ENCODE measurements at places on chromosomes 2 and 18.

- DNase-seq, result no peak
Measured at GRCh38 chr2:72273384-72273783, 125.7 kb upstream of the CYP26B1 start.

DNA sequence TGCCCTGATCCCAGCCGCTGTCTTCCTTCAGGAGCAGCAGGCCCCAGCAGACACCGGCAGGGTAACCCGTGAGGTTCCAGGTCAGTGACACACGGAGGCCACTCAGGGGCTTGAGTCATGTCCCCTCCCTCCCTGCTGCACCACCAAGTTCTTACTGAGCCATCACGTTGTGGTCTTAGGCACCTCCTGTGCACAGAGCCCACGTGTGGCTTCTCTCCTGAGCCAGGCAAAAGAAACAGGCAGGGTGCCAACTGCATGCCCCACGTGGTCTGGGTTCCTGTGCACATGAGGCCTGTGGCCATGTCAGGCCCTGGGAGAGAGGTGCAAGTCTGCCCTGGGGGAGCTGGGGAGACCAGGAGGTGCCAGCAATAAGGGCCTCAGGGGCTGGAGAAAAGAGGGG lies 264.8 kb downstream of the KLHL29 start:
- DNase-seq, result no peak

- no peak for DNase-seq
Measured at GRCh38 chr18:26357960-26358359, 131.7 kb downstream of the TAF4B start.

GRCh38 chr2:219204425-219205164 lies 2.0 kb upstream of the ZFAND2B start:
- no peak for DNase-seq

DNA sequence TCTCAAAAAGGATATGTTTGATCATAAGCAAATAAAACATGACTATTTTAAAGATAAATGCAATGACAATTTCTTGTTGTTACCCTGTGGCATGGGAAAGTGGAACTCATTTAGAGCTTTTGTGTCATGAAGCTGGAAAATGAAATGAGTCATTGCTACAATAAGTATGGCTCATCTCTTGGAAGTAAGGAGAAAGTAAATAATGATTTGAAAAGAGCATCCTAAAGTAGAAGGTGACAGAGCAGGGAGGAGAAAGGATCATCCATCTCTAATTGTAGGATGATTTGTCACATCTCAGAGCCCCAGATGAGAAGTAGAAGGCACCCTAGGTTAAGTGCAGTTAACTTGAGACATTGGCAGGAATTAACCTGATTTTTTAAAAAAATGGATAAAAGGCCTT lies 200.5 kb downstream of the CPS1 start:
- no peak for DNase-seq

GRCh38 chr2:160402997-160403979 lies 90.3 kb downstream of the RBMS1 start:
- DNase-seq, result peak; percentile 78

DNA sequence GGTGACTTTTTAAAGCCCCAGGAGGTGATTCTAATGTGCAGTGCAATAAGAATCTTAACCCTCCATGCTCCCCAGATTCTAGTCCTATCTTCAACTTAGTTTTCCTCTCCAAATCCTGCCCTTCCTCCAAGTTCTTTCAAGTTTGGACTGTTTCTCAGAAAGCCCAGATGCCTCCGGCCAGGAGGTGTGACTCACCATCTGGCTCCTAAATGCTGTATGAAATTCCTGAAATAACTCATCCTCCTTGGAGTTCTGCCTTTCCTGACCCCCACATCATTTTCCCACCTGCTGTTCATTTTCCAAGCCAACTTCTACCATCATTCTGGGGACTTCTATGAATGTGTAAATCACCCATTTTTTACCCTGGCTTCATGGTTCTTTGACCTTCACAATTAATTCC lies 118.2 kb upstream of the NOL4 start:
- peak; percentile 63 for DNase-seq

- no peak for DNase-seq
Measured at GRCh38 chr2:237352279-237352845, 61.6 kb downstream of the COL6A3 start.

DNA sequence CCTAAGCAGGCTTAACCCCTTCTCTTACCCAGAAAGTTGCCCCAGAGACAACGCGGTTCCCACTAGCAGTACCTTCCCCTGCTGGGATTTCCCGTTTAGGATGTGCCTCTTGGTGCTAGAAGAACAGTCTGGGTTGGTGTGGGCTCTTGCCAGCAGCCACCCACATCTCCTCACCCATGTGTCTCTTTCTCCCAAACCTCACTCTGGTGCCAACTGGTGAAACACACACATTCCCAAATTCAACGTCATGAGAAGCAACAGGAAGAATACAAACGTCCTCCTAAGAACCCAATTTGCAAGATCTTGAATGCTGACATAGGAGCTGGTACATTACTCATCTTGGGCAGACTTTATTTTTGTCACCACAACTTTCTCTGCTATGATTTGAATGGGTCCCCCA lies 36.2 kb downstream of the DIPK1C start:
- DNase-seq, result no peak

- DNase-seq, result peak; percentile 59
Measured at GRCh38 chr2:12330916-12331315, 385.8 kb upstream of the TRIB2 start.

- DNase-seq, result peak; percentile 56
Measured at GRCh38 chr18:70322928-70323327, 34.1 kb downstream of the SOCS6 start.

GRCh38 chr2:215447056-215447455 lies 11.2 kb upstream of the FN1 start:
- DNase-seq, result no peak

DNA sequence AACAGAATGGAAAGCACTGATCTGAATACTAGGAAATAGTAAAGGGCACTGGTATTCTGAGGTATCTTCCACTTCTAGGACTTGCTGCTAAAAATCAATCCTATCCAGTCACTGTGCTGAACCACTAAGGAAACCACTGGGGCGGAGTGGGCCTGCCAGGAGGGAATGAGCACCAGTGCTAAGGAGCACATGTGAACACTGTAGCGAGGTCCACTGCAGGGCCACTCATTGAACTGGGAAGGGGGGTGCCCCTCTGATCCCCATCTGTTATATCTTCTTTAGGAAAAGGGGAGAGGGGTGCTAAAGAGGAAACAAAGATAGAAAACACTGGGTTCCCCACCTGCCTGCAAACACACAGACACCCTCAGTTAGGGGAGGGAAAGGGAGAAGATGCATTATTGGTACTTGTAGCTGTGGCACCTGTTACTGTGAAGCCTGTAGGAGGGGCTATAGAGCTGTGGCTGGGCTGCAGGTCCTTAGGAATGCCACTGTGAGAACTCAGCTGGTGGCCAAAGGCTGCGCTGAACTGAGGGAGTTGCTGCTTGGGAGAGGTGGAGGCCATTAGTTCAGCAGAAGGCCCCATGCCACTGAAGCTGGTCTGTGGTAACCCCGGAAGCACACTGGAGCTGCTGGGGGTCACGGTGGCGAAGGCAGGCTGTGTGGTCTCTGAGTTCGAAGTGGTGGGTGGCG lies 81.8 kb downstream of the INO80D start:
- no peak for DNase-seq

- no peak for DNase-seq
Measured at GRCh38 chr2:128710729-128711128, 392.1 kb upstream of the HS6ST1 start.

DNA sequence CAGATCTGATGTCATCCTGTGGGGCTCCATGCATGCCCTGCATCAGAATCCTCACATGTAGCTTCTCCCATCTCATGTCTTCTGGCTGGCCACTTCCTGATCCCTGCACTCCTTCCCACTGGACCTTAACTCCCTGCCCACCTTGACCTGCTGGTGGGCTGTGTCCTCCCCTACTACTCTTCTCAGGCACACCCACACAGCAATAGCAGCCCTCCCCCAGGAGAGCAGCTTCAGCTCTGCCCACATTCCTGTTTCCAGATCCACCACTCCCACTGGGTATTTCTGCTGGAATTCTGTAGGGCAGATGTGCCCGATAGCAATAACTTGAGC lies 137.0 kb upstream of the HS6ST1 start:
- no peak for DNase-seq

DNA sequence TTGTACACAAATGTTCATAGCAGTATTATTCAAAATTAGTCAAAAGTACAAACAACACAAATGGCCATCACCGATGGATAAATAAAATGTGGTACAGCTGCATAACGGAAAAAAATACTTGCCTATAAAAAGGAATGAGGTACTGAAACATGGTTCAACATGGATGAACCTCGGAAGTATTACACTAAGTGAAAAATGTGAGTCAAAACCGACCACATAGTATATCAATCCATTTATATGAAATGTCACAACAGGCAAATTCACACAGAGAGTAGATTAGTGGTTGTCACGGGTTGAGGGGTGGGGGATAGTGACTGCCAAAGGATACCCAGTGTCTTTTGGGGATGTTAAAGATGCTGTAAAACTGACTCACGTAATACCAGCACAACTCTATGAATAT lies 3.5 kb downstream of the SS18 start:
- no peak for DNase-seq

DNA sequence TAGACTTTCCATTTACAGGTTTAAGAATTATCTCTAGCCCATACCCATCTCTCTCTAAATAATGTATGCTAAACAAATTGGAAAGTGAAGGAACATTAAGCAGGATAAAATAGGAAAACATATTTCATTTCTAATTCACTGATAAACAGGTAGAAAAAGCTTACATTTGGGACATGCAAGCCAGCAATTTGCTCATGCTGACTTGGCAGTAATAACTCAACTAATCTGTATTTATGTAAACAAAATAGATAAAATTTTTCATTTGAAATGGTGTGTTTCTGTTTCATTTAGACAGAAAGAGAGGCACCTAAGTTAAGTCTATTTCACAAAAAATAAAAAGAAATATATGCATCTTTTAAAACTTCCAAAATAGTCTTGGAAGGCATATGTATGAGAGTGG lies 877.3 kb upstream of the LRRTM1 start:
- no peak for DNase-seq

DNA sequence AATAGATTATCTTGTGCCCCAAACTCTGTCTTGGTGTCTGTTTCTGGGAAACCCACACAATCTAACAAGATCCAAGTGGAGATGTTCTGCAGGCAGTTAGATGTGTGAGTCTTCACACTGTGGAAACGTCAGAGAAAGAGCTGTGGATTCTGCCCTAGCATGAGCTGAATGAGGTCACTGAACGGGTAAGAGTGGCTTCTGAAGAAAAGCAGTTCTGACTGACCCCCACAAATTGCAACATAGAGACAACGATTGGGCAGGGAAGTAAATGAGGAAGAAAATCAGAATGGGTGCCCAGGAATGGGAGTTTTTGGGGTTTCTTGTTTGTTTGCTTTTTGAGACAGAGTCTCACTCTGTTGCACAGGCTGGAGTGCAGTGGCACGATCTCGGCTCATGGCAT lies 12.9 kb upstream of the RPL37A start:
- no peak for DNase-seq

- no peak for DNase-seq
Measured at GRCh38 chr2:224121406-224122067, 82.5 kb upstream of the SERPINE2 start.

DNA sequence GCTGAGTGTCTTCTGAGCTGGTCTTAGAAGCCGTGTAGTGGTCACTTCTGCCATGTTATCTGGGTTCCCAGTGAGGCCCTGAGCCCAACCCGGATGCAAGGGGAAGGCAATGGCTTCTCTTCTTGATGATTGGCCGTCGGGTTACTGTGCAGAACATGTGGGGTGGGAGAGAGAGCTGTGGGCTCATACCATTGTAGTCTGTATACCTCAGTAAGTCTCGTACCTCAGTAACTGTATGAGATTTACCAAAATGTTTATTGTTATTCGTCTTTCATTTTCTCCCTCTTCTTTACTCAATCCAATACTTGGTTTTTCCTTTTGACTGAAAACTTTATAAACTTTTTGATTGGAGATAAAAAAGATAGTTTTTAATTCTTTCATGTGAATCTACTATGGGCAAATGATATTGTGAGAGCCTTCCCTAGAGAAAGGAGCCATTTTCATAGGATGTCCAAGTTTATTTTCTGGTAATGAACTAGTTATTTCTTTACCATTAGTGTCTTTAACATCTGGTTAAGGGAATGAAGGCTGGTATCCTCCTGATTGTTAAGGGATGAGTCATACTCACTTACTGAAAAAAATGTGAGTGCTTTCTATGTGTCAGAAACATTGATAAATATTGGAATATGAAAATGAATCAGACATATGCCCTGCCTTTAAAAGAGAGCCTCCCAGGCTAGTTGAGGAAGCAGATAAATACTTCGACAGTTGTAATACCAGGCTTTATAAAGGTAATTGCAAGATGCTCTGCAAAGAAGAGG lies 129.9 kb downstream of the PRPF40A start:
- DNase-seq, result peak; percentile 61

DNA sequence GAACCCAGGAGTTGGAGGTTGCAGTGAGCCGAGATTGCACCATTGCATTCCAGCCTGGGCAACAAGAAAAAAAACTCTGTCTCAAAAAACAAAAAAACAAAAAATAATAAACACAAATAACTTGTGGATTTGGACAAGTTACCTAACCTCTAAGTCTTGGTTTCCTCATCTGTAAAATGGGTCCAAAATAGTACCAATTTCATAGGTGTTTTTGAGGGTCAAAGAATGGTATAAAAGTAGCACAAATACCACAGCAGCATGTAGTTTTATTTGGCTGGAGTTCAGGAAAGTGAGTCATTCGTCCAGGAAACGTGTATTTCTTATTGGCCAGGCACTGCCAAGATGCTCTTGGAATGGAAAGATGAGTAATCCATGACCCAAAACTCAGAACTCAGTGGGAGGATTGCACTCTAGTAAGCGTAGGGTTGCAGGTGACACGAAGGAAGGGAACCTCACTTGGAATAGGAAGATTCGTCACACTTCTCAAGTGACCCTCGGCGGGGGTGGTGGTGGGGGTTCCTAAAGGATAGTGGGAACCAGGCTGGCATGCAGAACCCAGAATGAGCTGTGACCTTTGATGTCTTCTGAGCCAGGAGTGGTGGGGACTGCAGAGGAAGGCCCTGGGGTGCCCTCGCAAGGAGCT lies 24.4 kb downstream of the GRHL1 start:
- DNase-seq, result peak; percentile 96

GRCh38 chr18:9015689-9016088 lies 86.8 kb upstream of the NDUFV2 start:
- no peak for DNase-seq

GRCh38 chr2:213189001-213189899 lies 37.8 kb upstream of the IKZF2 start:
- DNase-seq, result peak; percentile 46

DNA sequence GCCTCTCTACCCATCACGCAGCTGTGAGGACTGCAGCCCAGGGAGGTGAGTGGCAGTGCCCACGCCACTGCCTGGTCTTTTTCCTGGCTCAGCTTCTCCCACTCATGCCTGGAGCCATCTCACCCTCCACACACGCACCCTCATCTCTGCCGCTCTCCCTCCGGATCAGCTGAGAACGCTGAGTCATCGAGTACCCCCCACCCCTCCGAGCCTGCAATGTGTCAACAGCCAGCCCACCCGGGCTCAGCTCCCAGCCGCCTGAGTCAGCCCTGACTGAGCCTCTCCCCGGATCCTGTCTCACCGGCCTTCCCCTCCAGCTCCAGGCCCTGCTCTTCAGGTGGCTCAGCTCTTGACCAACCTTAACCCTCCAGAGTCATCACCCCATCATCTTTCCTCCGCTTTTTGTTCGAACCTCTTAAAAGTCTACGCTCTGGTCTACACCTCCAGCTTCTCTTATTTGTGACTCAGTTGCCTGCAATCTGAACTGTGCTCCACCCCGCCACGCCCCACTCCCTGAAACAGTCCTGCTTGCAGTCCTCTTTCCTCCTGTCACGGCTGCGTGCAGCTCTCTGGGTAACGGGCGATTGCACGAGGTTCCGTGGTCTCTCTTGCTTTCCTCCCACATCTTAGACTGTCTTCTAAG lies 94.4 kb upstream of the ASAP2 start:
- peak; percentile 91 for DNase-seq

Measured in fibroblast of skin of right quadriceps (primary cell).